ENCODE measurements at places on chromosomes 7 and 10.

GRCh38 chr10:69910561-69910960 is 108.9 kb downstream of the COL13A1 start:
- no peak for DNase-seq

DNA sequence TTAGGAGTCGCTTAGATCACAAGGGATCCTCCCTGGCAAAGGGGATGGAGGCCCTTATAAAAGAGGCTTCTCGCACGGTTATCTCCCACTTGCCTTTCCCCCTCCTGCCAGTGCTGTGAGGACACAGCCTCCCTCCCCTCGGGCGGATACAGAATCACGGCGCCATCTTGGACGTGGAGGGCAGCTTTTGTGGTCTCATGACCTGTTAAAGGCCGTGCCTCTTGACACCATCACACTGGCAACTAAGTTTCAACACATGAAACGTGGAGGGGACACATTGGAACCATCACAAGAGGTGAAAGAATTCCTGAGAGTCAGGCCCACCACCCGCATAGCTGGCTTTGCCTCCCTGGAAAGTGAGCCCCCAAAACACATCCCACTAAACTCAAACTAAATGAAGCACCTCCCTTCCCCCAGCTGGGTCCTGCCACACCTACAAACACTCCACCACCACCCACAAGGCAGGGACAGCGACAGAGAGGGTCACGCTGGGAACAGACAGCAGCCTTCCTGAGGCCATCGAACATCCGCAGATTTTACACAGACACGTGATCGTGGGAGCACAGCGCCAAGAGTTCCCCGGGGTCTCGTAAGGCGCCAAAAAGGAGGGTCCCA is 110.6 kb downstream of the TCERG1L start:
- no peak for DNase-seq

- no peak for DNase-seq
Measured at GRCh38 chr7:100091411-100092181, 2.8 kb downstream of the COPS6 start.

DNA sequence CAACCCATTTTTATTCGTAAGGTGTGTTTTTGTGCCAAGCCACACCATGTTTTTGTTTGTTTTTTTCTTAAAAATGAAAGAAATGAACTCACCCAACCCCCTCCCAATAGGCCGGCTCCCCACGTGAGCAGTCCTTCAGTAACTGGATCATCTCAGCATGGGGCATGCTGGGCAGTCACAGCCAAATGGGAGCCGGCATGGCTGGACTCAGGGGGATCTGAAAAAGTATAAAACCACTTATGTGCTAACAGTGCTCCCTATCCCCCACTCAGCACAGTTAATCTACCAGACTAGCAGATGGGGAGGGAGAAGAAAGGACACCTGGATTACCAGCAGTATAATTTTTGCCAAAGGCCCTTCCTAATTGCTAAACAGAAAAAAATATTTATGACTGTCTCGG is 39.3 kb downstream of the BAZ1B start:
- DNase-seq = no peak

DNA sequence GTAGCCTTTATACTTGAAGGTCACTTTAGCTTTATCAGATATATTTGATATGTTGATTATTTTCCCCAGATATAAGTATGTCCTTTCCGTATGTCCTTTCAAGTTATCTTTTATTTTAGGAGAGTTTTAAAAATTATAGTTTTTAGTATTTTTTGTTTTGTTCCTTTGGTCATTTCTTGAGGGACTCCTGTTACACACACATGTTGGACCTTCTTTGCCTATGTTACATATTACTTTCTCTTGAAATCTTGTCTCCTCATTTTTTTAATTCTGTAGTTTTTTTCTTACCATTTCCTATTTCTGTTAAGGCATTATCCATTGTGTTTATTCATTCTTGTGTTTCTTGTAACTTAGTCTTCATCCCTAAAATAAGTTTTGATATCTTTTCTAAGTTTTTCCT is 23.9 kb downstream of the GLCCI1 start:
- DNase-seq = no peak

DNA sequence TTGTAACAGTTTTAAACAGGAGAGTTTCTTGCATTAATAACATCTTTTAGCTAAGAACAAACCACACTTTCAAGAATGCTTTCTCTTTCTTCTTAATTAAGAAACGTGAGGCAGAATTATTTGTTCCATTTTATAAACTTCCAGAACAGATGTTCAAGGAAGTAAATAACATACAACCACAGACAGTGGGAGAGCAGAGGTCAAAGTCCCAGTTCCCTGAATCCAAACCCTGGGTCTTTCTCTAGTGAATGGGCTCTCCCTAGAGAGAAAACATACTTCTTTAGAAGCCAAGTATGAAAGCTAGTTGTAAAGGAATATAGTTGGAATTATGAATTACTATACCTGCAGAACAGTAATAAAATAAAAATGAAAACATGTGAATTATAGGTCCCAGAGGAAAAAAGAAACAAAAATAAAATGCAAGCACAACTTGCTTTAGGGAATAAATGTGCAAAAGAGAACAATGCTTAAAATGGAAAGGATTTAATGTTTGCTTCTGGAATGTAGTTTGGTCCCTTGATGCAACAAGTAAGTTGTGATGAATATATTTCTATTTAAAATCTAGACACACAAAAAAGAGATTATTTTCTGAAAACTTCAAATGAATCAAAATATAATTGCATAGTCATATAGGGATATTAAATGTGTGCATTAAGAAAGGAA is 6.0 kb downstream of the OR6B1 start:
- no peak for DNase-seq

DNA sequence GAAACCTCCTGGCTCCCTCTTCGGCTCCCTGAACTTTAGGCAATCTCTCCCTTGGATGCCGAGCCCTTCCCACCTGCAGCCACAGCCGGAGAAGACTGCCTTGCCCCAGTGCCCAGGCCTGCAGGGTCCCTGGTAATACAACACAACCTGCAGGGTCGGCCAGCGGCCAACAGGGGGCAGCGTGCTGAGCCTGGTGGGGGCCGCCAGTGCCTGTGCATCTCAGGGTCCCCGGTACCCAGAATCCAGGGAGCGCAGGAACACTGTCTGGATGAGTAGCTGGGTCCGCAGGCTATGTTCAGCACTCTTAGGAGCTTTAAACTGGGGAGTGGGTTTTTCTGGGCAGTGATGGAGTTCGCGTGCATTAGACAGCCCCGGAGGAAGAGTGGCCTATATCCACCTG is 17.5 kb upstream of the C10orf71 start:
- DNase-seq = no peak

DNA sequence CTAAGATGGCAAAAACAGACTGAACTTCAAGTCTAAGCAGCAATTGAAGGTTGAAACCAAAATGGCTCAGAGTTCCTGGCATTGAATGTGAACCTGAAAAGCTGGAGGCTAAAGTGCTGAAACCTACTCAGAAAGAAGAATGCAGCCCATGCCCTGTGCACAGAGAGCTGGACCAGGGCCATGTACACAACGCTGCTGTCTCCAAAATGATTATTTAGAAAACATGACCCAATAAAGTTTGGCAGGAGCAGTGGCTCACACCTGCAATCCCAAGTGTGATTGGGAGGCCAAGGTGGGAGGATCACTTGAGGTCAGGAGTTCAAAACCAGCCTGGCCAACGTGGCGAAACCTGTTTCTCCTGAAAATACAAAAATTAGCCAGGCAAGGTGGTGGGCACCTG is 158.9 kb downstream of the AKR1D1 start:
- DNase-seq = no peak

DNA sequence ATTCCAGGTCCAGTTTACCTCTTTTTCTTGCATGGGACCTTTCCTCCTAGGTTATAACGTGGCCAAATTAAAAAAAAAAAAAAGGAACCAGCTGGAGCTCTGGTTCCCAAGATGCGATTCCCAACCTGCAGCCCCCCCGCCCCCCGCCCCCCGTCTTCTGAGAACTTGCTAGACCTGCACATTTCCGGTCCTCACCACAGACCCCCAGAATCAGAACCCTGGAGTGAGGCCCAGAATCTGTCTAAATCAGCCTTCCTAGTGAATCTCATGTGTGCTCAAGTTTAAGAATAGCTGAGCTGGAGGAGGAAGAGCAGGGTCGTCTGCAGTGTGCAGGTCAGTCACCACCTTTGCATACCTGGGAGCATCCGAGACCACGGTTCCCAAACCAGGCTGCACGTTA is 144.2 kb downstream of the KLF6 start:
- no peak for DNase-seq

DNA sequence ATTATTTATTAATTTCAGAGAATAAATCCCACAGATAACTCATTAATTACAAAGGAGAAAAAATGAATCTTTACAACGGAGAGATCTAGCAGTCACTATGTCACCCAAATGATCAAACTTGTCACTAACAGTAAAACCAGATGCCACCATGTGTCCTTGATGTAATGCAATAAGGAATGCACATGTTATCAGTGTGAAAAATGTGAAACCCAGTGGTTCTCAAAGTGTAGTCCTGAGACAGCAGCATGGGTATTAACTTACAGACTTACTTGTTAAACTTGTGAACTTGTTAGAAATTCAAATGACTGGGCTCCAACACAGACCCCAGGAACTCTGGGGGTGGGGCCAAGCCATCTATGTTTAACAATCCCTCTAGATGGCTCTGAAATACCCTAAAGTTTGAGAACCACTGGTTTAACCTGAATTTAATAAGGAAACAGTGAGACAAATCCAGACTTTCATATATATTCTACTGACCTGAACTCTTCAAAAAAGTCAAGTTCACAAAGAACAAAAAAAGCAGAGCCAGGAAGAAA is 77.4 kb downstream of the RNLS start:
- no peak for DNase-seq

DNA sequence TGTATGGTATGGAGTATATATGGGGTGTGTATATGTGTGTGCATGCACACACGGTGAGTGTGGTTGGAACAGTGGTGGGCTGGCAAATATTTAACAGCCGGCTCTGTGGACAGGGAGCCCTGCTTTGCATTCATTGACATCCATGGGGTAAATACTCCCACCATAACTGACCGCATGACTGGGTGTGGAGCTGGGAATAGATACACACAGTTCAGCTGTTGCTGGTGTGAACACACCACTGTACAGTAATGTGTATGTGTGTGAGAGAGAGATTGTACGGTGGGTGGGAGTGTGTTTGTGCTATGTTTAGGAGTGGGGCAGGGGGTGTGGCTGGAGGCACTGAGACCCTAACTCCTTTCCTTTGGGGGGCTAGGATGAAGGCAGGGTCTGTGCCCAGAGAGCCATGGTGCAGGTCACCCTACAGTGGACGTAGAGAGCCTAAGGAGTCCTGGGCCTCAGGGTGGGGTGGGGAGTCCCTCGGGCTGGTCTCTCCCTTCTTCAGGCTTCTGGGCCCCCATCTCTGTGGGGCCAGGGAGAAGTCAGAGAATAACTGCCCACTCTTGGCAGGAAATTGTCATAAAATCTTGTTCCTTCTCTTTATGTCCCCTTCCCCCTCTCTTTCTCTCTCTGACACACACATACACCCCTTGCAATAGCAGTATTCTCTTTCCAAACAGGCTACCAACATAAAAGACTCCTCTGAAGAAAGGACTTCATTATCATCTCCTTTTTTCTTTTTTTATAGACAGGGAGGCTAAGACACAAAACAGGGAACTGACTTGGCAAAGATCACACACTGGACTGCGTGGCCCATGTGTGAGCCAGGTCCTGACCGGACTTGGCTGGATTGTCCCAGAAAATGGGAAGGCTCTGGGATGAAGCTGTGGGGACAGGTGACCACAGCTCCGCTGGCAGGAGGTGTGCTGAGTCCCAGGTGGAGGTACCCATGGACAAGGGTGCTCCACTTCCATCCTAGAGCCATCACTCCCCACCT is 3.2 kb downstream of the SFRP5 start:
- DNase-seq = no peak

- DNase-seq = no peak
Measured at GRCh38 chr10:58023341-58024073, 244.2 kb downstream of the IPMK start.

GRCh38 chr7:152527610-152528032 is 91.8 kb upstream of the KMT2C start:
- DNase-seq = no peak

DNA sequence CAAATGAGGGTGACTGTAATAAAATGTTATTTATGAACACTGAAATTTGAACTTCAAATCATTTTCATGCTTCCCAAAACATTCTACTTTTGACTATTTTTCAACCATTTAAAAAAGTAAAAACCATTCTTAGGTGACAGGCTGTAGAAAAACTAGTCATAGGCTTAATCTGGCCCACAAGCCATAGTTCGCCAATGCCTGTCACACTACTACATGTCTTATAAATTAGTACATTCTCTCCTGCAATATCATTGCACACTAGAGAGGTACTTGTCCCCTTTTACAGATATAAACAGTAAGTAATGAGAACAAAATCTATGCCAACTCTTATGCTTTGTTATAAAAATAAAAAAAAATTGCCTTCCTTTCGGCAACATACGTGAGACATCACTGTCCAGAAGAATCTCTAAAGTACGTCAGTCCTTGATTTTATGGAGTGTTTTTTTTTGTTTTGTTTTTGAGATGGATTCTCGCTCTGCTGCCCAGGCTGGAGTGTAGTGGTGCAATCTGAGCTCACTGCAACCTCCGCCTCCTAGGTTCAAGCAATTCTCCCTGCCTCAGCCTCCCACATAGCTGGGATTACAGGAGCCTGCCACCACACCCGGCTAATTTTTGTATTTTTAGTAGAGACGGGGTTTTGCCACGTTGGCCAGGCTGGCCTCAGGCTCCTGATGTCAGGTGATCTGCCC is 23.2 kb downstream of the UPF2 start:
- DNase-seq = no peak

- no peak for DNase-seq
Measured at GRCh38 chr10:79482741-79483140, 29.6 kb upstream of the EIF5AL1 start.

- no peak for DNase-seq
Measured at GRCh38 chr7:142414135-142414534, 156.3 kb upstream of the PRSS58 start.

GRCh38 chr7:28067171-28067570 is 113.4 kb downstream of the JAZF1 start:
- no peak for DNase-seq

DNA sequence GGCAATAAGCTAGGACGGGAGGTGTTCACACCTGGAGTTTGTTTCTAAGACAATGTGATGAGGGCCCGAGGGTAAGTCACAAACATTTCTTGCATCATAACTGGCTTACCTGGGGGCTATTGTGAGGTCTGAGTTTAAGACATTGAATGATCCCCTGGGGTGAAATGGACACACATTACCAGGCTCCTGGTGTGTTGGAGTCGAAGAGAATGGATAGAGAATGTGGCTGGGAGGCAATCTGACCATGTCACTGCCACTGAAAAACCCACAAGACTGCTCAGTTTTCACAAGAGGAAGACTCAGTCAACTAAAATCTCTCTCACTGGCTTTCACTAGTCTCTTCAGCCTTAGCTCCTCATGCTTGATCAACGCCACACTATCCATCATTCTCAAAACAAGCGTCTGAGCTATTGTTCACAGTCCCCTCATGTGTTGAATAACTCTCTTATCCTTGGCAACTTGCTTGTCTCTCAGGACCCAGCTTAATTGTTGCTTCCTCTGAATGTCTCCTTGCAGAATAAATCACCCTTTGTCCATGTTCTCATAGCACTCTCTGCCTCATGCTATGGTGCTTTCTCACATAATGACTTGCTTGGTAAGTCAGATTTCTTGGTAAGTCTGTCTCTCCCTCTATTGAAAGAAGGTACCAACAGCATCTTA is at the start of gene C10orf120:
C10orf120 (minus strand) TSS at position 51 of the 660 bp plus-strand sequence. CDS start 56 bp downstream, outside the sequence.
- DNase-seq = no peak
